ENCODE measurements at places on chromosomes 7 and 10. TPM values are rescaled to one million over a fixed set of nuclear protein-coding genes. Genes with fewer than 3 reads are reported as not detected.

Gene TACR2
- 0.66 TPM for total RNA-seq

Gene ANKRD30A
- 2.6 TPM for total RNA-seq

Gene ZNF487
- 16.4 TPM for total RNA-seq

Gene NUDT13
- total RNA-seq: 1.9 TPM

Gene TRA2A
- total RNA-seq: 72.9 TPM

Gene WNT2
- 2.4 TPM for total RNA-seq

Gene CCDC6
- 44.9 TPM for total RNA-seq

Gene GPC2
- total RNA-seq: 1.4 TPM

Gene FAM25G
- not detected for total RNA-seq

DNA sequence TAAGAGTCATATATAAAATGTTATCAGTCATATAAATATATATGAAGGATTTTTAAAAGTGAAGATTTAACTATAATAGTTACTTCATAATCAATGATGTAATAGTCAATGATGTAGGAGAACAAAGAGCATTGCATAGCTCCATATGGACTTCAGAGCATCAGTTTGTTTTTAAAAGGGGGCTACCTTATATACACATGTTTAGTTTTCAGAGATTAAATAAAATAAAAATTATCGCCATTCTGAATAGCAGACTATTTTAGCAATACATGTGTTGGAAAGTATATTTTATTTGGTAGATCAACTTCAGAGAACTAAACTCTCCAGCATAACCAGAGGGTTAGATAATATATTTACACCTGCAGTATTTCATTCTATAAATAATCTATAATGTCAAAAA is 29.1 kb upstream of the EPC1 start:
- DNase-seq: no peak

GRCh38 chr7:14839307-14839706 is 63.2 kb downstream of the DGKB start:
- no peak for DNase-seq

DNA sequence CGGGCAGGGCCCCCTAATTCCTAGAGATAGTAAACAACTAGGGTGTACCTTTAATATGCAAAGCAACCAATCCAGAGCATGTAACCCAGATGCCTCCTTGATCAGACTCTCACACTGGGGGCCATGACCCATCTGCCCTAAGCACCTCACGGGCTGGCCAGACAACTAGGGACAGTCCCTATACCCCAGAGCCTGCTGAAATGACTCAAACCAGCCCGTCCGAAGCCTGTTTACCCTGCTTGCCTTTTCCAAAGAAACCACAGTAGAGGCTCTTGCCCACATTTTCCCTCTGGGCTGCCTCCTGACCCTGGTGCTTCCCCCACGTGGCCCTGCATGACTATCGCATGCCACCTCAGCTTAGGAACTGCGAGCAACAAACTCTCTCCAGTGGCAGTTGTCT is 46.2 kb downstream of the RGS10 start:
- DNase-seq: no peak

DNA sequence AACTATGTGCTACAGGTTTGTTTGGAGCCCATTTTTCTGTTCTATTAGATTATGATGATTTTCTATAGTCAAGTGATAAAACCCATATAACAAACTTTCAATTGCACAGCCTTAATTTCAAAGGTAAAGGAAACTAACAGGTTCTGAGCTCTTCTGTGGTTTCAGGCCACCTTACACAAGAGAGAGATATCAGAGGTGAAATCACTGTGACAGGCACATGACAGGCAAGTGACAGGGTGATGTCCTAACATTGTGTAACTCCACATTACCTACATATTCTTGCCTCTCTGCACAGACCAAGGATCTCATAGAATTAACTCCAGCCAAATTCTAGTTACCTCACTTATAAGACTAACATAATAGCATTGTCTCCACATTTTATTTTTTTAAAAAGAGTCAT is 35.0 kb downstream of the ZNF22 start:
- no peak for DNase-seq

- no peak for DNase-seq
Observed at GRCh38 chr7:74430961-74431466, 22.7 kb upstream of the GTF2IRD1 start.

- no peak for DNase-seq
Observed at GRCh38 chr7:71851776-71852498, 560.2 kb downstream of the CALN1 start.

DNA sequence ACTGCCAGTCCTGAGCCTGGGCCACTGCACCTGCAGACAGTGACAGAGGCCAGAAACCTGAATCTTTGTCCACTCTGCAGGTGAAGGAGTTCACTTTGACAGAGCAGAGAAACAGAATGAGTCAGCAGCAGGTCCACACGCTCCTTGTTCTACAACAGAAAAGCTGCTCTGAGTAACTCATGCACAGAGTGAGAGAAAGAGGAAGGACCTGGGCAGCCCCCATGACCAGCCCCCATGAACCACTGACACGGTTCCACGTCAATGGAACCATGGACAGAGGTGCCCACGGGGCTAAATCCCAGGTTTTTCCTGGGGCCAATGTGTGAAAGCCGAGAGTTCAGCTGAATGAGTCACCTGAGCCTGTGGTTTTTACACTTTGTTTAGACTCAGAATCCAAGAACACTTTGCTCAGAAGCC is 40.8 kb upstream of the CTBP2 start:
- no peak for DNase-seq

DNA sequence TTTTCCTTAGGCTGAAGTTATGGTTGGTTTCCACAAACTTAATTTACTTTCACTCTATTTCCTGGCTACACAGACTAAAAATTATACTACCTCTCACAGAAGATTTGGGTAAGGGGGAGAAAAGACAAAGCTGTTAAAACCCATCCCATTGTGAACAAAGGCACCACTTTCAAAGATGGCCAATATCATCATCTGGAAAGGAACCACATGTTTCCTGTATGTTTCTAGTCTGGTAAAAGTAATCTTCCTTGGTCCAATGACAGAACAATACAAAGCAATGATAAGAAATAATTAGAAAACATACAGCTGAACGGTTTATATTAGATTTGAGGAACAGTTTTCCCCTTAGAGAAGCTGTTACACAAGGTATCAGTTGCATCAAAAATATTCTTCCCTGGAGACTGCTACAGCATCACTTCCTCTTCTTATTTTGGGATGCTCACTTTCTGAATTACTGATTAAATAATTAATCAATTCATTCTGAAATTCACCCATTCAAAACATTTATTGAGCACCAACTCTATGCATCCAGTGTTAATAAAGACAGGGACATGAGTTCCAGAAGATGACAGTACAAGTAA is 8.5 kb upstream of the SFR1 start:
- DNase-seq: no peak

- DNase-seq: no peak
Observed at GRCh38 chr7:112147793-112148361, 58.3 kb downstream of the DOCK4 start.

DNA sequence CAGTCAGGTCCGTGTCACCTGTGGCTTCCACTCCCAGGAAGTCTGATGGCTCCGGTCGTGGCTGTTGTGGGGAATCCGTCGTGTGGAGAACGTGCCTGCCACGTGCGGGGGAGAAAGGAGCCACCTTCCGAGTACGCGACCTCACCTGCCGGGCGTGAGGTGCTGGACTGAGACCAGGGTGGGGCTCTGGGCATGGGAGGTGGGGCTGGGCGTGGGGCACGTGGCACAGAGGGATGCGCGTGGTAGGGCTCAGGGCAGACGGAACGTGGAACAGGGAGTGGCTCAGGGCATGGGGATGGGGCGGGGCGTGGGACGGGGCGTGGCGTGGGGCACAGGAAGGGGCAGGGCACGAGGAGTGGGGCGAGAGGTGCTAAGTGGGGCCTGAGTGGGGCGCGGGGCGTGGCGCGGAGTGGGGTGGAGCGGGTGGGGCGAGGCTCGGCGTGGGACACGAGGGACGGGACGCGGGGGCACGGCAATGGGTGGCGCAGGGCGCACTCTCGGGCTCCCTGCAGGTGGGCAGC is 64.8 kb downstream of the C10orf143 start:
- DNase-seq: no peak
